ENCODE measurements at places on chromosomes 4 and X.

DNA sequence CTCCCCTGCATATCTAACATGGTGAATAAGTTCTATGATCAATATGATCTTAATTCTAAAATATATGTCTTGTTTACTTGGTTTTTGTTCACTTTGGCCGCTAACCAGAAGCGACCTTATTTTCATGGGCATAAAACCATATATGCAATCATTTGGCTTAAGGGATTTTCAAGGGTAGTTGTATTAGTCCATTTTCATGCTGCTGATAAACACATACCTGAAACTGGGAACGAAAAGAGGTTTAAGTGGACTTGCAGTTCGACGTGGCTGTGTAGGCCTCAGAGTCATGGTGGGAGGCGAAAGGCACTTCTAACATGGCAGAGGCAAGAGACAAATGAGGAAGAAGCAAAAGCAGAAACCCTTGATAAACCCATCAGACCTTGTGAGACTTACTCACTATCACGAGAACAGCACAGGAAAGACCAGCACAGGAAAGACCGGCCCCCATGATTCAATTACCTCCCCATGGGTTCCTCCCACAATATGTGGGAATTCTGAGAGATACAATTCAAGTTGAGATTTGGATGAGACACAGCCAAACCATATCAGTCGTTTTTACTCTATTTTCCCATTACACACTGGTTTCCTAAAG is 114.3 kb upstream of the CPEB2 start:
- DNase-seq = no peak

- DNase-seq = no peak
Observed at GRCh38 chr4:11732155-11732554, 303.5 kb upstream of the HS3ST1 start.

DNA sequence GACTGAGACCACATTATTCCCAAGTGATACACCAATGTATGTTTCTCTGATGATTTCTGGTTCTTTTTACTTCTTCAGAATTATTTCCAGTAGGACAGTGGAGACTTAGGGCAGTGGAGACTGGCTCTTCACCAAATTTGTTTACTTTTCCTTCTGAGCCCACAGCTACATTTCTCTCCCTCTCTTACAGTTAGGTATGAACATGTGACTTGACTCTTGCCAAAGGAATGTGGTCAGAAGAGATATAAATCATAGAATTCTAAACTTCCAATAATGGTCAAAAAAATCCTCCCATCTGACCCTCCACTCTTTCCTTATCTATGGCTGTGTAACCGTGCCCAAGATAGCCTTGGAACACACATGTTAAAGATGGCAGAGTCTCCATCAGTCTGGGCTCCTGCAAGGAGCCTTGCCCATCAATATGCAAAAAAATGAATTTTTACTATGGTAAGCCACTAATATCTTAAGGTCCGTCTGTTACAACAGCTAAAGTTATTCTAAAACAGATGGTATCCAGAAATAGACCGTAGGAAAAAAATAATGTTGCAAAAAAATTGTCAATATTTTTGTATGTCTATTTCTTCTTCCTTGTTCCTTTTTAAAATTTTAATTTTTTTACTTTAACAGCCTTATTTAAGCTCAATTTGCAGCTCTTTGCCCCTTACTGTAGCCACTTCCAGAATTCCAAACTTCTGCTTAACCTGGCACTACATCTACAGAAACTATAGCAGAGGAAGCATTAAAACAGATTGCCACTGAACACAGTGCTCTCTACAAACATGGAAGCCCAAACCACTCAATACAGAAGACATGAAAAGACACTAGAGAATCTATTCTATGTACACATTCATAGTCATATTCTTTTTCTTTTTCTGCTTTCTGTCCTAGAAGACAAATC is 260.7 kb downstream of the COL25A1 start:
- DNase-seq = no peak

DNA sequence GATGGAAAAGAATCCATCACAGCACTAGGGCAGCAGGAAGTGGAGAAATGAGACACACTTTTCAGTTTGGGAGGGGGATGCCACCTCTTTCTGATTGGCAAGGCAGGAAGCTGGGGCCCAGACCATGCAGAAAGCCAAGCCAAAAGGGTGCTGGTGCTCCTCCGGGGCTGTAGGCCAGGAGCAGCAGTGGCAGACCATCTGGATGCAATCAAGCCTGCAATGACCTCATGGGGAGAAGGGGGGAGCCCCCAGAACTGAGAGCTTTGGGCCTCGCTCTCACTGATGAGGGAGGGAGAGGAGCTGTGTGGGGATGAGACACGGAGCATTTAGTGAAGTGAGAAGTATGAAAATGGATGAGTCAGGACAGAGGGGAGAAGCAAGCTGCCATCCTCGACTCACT is 141.3 kb upstream of the NALF2 start:
- DNase-seq = no peak
